NCI-H774 (cell line): ENCODE measurements at places on chromosomes 6 and 20.

- no peak for DNase-seq
Measured at GRCh38 chr6:5997420-5997987, 9.2 kb downstream of the NRN1 start.

DNA sequence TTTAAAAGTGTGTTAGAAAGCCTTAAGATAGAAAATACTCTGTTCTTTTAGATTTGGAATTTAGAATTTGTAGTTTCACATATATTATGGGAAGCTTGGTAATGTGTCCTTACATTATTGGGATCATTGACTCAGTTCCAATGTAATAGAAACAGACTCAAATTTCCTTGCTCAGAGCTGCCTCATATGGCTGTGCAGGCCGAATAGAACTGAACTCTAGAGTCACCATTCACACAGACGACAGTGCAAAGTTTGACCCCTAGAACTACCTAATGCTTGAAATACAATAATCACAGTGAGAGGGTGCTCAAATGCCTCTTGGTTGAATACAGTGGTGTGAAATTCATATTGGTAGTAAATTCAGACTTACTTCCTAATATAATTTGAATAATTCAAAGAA, 482.7 kb upstream of the CITED2 start:
- no peak for DNase-seq

DNA sequence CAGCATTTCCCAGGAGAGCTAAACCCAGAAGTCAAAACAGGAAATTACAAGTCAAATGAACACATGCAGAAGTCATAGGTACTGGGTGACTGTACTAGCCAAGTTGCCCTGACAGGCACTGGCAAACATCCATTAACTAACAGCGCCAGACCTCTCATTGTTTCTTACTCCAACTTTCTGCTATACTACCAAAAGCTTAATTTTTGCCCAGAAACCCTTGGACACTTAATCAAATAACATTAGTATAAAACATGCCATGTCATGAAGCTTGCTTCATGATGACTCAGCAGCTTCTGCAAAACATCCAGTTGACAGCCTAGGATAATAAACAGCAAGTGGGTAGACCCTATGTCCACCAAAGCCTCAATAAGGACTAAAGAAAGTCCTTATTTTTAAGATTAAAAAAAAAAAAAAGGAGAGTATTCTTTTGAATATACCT, 3.5 kb downstream of the NUP153 start:
- DNase-seq, result no peak

DNA sequence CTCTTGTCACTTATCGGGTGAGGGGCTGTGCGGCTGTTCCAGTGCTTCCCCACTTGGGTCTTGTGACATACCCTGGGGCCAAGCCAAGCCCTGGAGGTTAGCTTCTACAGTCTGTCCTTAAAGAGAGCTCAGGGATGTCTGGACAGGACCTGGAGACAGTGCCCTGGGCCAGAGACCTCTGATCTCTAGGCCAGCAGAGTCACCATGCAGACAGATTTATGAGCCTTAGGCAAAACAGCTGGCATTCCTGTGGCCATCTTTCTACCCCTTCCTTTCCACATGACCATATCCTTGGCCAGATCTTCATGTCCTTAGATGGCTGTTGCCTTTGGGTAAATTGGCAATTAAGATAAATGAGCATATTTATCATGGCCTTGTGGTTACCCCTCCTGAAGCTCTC, 678.6 kb downstream of the MAFB start:
- DNase-seq, result no peak

DNA sequence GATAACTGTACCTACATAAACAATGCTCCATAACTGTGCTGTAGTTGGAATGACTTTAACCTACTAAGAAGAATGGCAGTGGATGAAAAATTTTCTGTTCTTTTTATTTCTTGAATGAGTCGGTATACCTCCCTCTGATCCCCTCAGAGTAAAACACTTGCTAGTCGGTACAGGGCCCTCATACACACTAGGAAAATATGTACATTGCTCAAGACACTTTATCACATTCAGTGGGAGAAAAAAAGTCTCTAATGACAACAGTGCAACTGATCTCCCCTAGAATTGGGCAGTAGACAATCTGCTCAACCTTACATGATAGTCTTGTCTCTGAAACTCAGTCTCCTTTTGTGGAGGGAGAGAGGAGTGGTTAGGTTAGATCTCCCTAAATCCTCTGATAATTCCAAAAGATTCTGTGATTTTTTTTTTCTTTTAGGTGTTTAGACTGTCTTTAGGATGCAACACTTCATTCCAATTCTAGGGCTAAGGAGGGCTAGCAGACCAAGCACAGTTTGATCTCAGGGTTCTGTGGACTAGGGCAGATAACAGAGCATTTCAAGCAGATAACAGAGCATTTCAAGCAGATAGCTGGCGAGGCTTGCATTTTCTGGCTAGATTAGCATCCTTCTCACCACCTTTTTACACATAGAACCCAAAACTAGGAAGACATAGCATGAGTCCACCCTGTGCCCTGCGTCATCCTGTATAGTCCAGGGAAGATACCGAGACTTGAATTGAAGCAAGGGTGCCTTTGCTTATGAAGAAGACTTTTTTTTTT, 100.3 kb upstream of the TNFAIP3 start:
- no peak for DNase-seq

DNA sequence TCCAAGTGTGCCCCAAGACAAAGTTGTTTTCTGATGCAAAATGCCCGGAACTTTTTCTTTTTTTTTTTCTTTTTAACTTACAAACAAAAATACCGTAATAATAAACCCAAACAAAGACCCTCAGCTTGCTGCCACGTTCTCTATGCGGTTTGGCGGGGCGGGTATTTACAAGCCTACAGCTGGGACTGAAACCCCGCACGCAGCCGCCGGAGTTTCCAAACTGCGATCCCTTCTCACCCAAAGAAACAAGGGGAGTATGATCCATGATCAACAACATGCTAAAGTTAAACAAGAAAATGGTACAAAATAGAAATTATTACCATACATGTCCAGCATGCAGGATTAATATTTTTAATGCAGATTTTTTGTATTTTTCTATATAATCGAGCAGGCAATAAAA, 2.1 kb downstream of the MAFB start:
- DNase-seq, result no peak

- no peak for DNase-seq
Measured at GRCh38 chr20:53691811-53692192, 98.2 kb upstream of the ZNF217 start.

GRCh38 chr6:55679503-55679902, 100.5 kb upstream of the HMGCLL1 start:
- DNase-seq, result no peak

GRCh38 chr6:150566486-150566885, 33.2 kb upstream of the PLEKHG1 start:
- DNase-seq, result no peak

- DNase-seq, result no peak
Measured at GRCh38 chr6:125961117-125961516, 4.5 kb downstream of the HINT3 start.

DNA sequence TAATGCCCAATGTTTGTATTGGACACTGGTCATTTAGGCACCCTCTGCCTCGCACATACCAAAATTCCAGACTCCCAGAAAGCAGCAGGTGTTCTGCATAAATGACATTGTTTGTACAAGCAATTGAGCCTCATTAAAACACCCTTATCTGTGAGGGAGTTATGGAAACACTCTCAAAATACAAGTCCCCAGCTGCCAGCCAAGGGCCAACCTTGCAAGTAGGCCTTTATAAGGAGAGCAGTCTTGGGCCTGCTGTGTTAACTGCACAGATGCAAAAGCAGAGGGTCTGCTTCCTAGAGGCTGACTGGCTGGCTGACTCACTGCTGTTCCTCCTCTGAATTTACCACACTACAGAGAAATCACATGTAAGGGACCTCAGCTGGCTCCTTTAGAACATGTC, 150.4 kb upstream of the HMGN3 start:
- DNase-seq, result peak; percentile 99

GRCh38 chr20:53282217-53282955, 310.2 kb downstream of the TSHZ2 start:
- no peak for DNase-seq

DNA sequence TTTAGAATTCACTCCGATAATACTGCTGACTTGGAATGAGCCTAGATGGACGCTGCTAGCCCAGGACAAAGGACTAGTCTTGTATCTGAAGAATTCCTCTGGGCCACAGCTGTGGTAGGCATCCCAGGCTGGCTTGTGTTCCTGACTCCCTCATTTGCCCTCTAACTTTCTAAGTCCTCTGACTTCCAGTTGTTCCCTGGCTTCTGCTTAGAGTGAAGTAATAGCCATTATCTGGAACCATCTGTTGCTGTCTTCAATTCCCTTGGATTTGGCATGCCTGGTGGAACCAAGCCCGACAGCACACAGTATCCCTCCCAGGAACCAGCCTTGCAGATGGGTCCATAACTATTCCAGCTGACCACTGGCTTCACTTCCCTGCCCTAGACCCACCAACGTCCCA, 376.0 kb downstream of the SYNE1 start:
- no peak for DNase-seq

- DNase-seq, result peak; percentile 45
Measured at GRCh38 chr6:158026054-158026900, 44.6 kb downstream of the SYNJ2 start.

DNA sequence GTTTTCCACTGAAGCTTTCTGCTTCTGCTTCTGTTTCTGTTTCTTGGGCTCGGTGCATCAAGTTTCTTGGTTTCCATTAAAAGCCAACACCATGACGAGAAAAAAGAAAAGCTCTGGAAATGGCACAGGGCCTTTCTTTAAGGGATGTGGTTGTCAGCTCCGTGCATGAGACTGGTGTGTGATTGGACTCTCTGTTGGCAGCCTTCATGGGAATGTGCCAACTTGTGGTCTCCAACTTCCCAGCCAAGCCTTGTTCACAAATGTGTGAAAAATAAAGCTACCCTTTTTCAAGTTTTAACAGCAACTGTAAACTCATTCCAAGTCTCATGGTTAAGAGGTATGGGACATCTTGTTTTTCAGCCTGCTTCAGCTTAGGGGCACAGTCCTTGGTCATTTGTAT, 68.7 kb upstream of the CST7 start:
- no peak for DNase-seq

GRCh38 chr20:23244916-23245552, 105.6 kb upstream of the NXT1 start:
- no peak for DNase-seq

GRCh38 chr6:107114926-107115694, at the start of gene BEND3:
TSS of gene BEND3 (minus strand) at chr6:107115515. CDS start at chr6:107099285, 16,230 bp downstream.
- peak; percentile 75 for DNase-seq

DNA sequence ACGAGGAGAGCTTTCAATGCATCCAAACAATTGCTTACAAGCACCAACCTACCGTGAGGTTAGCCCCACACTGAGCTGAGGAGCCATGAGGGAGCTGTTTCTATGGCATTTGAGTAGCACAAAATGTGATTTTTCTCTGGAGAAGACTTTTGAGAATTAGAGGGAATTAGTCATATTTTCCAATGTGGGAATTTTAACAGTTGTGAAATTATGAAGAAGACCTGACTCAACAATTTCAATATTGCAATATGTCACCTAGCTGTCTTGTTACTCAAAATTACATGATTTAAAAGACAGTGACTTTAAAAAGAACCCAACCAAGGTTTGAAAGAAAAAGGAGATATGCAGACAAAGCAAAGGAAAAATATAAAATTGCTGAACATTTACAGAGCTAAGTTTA, 62.6 kb upstream of the LY86 start:
- no peak for DNase-seq

DNA sequence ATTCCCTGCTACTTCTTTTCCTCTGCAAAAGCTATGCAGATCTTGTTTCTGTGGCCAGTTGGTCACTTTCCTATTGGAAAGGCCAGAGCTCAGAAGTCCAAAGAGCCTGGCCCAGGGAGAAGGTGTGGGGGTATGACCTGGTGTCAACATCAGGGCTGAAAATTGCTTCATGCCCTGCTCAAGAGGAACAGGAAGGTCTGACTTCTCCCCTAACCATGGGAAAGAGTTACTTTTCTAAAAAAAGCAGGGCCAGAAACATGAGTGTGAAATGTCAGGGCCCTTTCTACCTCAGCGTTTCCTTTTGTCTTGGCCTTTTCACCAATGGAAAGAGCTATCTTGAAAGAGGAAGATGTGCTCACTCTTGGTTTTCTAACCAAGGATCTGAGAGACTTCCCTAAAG, 117.4 kb downstream of the MAFB start:
- no peak for DNase-seq

GRCh38 chr6:40125680-40126394, 191.6 kb upstream of the MOCS1 start:
- no peak for DNase-seq

- DNase-seq, result no peak
Measured at GRCh38 chr20:48025661-48026060, 240.4 kb upstream of the SULF2 start.

DNA sequence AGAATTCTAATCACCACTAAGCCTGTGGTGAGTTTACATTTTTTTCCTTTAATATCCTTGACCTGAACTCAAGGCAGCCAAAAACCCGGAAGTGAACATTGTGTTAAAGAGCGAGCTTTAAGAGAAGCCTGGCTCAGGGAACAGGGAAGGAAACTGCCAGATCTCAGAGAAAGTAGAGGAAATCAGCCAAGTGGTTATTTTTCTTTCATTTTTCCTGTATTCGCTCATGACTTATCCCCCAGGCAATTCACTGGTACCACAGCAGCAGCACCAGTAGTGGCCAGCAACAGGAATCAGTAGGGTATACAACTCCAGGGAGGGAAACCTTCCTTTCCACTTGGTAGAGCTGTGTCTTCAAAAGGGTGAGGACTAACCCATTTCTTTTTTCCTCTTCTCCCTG, 89.6 kb upstream of the HMGCLL1 start:
- no peak for DNase-seq

DNA sequence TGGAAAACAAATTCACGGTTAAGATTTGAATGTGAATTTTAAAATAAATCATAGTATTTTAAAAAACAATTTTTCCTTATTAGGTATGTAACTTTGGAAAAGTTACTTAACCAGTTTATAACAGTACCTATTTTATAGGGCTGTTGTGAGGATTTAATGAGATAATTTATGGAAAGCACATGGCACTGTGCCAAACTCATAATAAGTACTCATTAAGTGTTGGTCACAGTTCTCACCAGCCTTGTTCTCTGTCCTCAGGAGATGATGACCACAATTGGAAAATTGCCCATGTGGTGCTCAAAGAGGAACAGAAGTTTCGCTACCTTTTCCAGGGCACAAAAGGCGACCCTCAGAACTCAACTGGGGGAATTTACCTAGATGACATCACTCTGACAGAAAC, 39.6 kb downstream of the MEP1A start:
- DNase-seq, result no peak

GRCh38 chr6:42387336-42387735, 64.4 kb downstream of the TRERF1 start:
- DNase-seq, result no peak

GRCh38 chr20:17902531-17903083, 66.0 kb downstream of the SNX5 start:
- no peak for DNase-seq

DNA sequence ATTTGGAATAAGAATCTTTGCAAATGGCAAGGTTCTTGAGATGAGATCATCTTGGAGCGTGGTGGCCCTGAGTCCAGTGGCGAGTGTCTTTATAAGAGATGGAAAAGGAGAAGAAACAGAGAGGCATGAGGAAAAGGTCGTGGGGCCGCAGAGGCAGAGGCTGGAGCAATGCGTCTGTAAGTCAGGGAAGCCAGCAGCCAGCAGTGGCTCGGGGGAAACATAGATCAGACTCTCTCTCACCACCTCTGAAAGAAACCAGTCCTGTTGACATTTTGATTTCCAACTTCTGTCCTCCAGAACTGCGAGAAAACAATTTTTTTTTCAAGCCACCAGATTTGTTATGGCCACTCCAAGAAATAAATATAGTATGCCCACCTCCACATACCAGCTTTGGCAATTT, 226.6 kb downstream of the TFAP2C start:
- DNase-seq, result no peak

- DNase-seq, result no peak
Measured at GRCh38 chr6:117288083-117288715, 22.8 kb downstream of the VGLL2 start.

GRCh38 chr6:158912655-158913054, 87.3 kb downstream of the RSPH3 start:
- DNase-seq, result no peak
